ENCODE measurements at places on chromosomes 2 and 18.

- DNase-seq = no peak
These were observed 4.0 kb upstream of the FAM124B start for GRCh38 chr2:224405841-224406370.

DNA sequence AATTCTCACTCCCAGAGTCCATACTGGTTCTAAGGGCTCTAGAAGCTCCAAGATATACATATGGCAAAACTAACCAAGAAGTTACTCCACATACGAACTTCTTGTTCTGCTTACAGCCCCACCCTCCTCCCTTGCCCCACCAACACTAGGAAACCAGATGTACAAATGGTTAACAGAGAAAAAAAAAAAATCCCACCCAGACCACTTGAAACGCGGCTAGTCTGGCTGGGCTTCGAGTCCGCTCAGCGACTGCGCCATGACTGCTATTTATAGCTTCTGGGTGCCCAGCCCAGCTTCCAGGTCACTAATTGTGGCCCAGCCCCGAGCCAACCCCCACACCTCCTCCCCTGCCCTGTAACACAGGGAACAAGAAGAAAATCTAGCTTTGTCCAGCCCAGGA lies 47.0 kb upstream of the IHH start:
- no peak for DNase-seq

DNA sequence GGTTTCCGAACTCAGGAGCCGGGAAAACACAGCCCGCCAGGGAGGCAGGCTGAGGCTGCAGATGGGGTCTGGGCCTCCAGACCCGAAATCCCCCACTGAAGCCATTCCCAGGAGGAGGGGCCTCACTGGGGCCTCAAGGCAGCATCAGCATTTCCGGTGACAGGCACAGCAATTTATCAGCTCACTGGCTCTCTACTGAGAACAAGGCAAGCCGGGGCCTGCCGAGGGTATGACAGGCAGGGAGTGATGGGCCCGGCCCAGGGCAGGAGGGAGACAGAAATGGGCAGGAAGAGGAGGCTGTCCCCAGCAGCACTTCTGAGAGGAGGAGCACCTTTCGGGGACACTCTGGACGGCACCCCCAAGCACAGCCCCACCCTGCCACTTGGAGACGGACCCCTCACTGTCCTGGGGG lies 12.5 kb downstream of the SDC1 start:
- DNase-seq = no peak

GRCh38 chr2:57528499-57528898 lies 518.1 kb upstream of the VRK2 start:
- no peak for DNase-seq

GRCh38 chr18:59311631-59312030 lies 6.8 kb downstream of the CPLX4 start:
- DNase-seq = no peak

DNA sequence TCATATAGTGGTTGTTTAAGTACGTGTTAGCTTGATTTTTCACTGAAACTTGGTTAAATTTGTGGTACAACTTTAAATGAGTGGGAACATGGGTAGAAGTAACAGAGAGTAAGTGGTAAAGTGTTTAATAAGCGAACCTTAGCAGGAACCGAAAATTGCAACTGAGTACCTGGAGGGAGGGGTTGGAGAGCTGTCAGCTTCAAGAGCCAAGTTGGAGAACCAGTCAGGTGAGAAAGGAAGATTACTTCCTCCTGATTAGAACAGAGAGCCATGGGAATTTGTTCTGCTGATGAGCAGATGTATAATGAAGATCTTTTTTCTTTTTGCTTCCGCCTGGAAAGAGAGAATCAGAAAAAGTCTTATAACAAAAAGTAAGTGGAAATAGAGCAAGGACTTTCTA lies 158.4 kb upstream of the CDH7 start:
- no peak for DNase-seq

DNA sequence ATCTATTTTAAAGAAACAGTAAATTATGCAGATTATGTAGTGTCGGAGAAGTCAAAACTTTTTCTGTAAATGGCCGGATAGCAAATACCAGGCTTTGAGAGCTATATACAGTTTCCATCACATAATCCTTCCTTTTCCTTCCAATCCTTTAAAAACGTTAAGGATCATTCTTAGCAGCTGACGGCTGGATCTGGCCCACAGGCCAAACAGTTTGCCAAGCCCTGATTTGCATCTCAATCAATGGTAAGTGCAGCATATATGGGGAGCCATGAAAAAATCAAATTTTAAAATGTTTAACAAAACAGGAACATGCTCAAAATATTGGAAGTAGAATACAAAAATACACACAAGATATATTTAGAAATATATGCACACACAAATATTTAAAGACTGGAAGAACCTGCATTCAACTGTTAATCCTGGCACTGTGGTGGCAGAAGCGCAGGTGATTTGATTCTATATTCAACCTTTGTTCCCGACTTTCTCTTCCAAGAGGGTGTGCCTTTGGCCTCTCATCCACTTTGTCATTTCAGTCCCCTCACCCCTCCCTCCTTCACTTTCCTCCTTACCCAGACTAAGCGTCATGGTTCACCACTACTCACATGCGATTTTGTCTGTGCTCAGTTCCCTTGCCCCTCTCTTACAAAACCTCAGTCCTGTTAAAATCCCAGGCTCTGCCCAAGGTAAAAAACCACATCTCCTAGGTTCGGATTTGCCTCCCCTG lies 27.3 kb downstream of the NDUFA10 start:
- DNase-seq = no peak

DNA sequence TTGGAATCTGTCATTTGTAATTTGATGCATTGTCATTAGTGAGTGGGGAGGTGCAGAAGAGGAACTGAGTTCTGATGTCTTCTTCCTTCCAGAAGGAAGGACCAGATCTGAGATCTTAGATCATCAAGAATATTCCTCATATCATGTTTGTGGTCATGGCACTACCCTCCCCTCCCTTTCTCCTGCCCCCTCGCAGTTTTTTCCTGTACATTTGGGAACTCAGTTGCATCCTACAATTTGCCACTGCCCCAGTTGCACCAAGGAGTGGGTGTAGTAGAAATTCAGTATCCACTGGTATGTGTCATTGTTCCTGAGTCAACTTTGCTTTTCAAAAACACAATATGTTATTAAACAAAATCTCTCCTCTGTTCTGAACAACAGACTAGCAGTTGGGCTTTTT lies 26.6 kb upstream of the ACVR1 start:
- no peak for DNase-seq

- no peak for DNase-seq
These were observed 173.1 kb downstream of the SEPTIN10 start for GRCh38 chr2:109440499-109441156.

GRCh38 chr18:44954257-44954656 lies 273.6 kb downstream of the SETBP1 start:
- no peak for DNase-seq

GRCh38 chr2:171124541-171124940 lies 36.2 kb downstream of the TLK1 start:
- DNase-seq = no peak

- no peak for DNase-seq
These were observed 231.6 kb upstream of the SMAD2 start for GRCh38 chr18:48161911-48162698.
